GM19239 (cell line): ENCODE measurements at places on chromosomes 3 and 15.

GRCh38 chr15:24761704-24762302 lies 86.2 kb downstream of the NPAP1 start:
- no peak for DNase-seq

DNA sequence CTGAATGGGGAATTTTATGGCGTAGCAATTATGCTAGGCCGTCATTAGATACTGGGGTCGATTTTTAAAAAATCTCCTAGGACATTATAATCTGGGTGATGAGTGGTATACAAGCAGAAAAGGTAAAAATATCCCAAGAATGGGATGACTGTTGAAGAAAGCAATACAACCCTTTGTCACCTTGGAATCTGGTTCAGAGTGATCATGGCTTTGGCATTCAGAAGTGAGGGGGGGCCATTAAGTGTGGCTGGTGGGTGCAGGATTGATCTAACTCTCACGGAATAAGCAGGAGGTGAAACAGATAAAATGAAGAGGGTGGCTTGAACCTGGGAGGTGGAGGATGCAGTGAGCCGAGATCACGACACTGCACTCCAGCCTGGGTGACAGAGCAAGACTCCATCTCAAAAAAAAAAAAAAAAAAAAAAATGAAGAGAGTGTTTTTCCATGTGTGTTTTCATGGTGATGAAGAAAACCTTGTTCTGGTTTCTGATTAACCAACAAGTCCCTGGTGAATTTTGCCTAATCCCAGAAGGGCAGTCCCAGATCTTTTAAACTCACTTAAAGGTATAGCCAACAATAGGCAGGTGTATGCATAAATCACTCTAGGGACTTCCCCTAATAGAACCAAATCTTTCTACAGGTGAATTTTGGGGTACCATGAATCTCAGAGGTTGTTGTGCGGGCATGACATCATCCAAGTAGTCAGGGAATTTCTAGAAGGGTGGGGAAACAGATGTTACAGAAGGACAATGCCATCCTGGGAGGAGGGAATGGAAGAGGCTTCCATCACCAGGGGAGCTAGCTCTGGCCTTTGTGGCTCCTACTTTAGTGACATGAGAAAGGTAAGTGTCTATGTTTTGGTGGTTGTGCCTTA lies 3.1 kb upstream of the RAD54L2 start:
- DNase-seq: no peak

DNA sequence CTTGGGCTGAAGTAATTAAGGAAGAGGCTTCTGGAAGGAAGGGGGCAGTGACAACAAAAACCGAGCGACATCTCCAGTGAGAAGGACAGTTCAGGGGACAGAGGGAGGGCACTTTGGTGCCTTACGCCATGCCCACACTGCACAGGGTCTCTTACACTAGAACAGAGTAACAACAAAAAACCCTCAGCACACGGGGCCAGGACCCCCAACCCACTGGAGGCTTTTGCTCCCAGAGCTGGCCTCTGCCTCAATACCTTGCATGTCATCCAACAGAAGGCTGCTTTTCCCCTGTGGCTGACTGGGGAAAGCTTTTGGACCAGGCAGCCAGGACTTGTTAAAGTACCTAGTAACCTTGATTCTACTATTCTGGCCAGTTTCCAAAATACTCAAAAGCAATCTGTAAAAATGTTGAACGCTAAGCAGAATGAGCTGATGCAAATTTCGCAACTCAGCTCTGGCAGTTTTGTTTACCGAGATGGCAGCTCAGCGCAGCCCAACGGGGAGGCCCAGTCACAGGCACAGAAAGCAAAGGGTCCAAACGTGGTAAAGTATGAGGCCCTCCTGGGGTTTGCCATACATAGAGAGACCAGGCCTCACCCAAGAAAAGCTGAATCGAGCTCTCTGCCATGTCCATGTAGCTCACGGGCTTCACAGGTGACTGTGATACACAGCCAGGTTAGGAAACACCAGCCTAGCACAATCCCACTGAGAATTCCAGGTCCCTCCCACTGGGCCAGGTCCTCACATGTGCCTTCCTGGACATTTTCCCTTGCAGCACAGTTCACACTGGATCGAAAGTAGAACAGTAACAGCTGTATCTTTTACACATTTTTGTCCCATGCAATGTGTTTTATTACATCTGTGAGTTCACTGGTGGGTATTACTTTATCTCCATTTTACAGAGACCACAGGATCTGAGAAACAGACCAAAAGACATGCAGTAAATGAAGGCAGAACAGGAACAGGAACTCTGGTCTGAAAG lies 6.0 kb downstream of the CHCHD4 start:
- DNase-seq: no peak

- no peak for DNase-seq
These were observed 24.7 kb upstream of the KIF23 start for GRCh38 chr15:69389426-69389825.

DNA sequence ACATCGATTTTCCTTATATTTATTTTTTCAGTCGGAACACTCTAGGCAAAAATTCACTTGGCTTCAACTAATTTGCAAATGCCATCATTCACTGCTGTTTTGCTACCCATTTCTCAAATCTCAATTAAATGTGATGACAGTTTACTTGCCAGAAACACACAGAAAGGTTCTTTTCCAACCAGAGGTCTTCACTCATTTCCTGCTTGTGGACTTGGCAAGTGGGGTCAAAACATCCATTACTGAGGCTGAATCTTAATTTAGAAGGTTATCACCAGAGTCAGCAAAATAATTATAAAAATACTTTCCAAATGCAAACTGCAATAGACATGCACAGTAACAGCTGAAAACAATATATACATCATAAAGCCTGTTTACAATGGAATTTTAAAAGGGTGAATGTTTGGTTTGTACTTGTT lies 625.4 kb upstream of the TBL1XR1 start:
- DNase-seq: no peak

DNA sequence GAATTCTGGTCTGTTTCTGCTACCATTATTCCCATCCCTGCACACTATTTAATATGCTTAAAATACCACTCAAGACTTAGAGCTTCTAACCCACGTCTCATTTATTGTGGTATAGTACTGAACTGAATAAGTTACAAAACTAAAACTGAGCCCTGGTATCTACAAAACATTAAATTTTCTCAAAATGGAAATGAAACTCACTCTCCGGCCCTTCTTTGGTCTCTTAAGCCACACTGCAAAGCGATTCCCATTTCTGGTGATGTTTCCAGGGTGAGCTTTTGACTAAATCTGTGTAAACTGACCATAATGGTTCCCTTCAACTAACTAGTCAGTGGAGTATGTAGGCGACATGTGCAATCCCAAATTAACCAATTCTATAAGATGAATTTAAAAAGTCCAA lies 18.6 kb downstream of the KPNA4 start:
- DNase-seq: no peak

- DNase-seq: no peak
These were observed 3.3 kb downstream of the TPM1 start for GRCh38 chr15:63045879-63046278.
